ENCODE measurements at places on chromosomes 4 and X. TPM values are rescaled to one million over a fixed set of nuclear protein-coding genes. Genes with fewer than 3 reads are reported as not detected.

The HADH gene
- 62.4 TPM for polyA plus RNA-seq

The NSDHL gene
- polyA plus RNA-seq: 15.6 TPM

The RAB33B gene
- polyA plus RNA-seq: 10.9 TPM

The FAM47E gene
- 1.3 TPM for polyA plus RNA-seq

The IL2 gene
- polyA plus RNA-seq: not detected

The SPATA18 gene
- 2.0 TPM for polyA plus RNA-seq

The P2RY8 gene
- 0.76 TPM for polyA plus RNA-seq

DNA sequence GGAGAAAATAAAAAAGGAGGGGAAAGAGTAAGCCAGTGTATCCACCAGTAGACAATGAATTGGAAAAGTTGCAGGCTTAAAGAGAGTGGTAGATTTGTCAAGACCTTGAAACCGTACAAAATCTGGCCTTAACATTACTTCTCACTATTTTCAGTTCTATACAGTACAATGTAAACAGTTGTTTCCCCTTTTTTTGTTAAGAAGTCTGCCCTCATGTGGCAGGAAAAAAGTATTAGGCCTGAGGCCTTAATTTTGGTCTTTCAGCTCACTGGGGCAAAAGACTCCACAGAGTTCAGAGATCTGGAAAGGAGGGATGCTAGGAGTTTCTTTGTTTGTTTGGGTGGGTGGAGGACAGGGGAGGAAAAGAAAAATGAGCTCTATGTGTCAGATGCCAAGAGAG lies 92.8 kb upstream of the CCDC160 start:
- peak; percentile 4 for DNase-seq

DNA sequence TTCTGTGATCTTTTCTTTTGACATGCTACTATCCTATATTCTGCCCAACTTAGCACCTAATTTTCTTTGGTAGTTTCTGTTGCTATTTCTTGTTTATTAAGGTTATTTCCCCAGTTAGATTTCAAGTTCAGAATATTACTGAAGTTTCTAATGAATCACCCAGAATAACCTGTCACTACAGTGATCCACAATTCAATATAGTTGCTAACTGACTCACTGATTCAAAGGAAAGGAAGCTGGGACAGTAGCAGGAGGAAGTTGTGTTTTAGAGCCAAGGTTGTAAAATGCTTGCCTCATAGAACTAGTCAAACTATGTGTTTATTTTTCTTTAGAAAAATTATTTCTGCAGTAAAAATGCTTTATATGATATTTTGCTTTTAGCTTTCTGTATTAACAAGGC lies 37.4 kb downstream of the PAK3 start:
- no peak for DNase-seq

- DNase-seq: no peak
Measured at GRCh38 chr4:87031920-87032319, 97.1 kb downstream of the AFF1 start.

- peak; percentile 5 for DNase-seq
Measured at GRCh38 chrX:23699636-23700194, 32.4 kb downstream of the PRDX4 start.

GRCh38 chrX:15864629-15865028 lies 10.0 kb upstream of the AP1S2 start:
- no peak for DNase-seq

DNA sequence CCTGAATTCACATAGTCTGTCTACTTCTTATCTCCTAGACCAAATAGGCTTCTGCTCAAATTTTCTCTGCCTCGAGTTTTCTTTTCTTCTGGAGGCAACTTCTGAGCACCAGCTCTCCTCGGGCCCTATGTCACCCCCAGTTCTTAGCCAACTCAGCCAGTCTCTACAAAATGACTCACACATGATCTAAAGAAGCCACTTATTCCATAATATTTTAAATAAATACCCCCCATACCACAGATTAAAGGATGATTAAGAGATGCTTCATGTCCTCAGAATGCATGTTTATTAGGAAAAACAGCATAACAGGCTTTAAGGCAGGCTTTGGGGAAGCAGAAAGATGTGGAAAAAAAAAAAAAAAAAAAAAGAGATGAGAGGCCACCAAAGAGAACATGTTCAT lies 36.6 kb upstream of the DDX53 start:
- no peak for DNase-seq

- DNase-seq: peak; percentile 11
Measured at GRCh38 chrX:34875204-34875603, 67.4 kb upstream of the FAM47B start.

- no peak for DNase-seq
Measured at GRCh38 chr4:147059064-147059731, 113.5 kb upstream of the TTC29 start.

- no peak for DNase-seq
Measured at GRCh38 chr4:108888769-108889168, 125.9 kb upstream of the ETNPPL start.
